ENCODE measurements at places on chromosomes 16 and 17. TPM values are rescaled to one million over a fixed set of nuclear protein-coding genes. Genes with fewer than 3 reads are reported as not detected.

Gene NOD2
- total RNA-seq, result not detected

Gene TMEM114
- total RNA-seq, result not detected

Gene G6PC1
- not detected for total RNA-seq

Gene PER1
- 14.2 TPM for total RNA-seq

Gene ADGRG1
- 1.4 TPM for total RNA-seq

Gene KRTAP2-2
- not detected for total RNA-seq

Gene TLCD3A
- total RNA-seq, result 22.3 TPM

Gene LDHD
- 1.5 TPM for total RNA-seq

Gene TBC1D26
- total RNA-seq, result not detected

Gene ITGAL
- not detected for total RNA-seq

Gene C17orf107
- total RNA-seq, result 6.1 TPM

Gene XYLT1
- 64.1 TPM for total RNA-seq

Gene MEFV
- total RNA-seq, result not detected

Gene CAVIN1
- total RNA-seq, result 437 TPM

Gene MAP2K6
- total RNA-seq, result 2.0 TPM

Gene CHST6
- total RNA-seq, result under 0.01 TPM

Gene ST6GALNAC1
- total RNA-seq, result not detected
